ENCODE measurements at places on chromosomes 11 and 22.

DNA sequence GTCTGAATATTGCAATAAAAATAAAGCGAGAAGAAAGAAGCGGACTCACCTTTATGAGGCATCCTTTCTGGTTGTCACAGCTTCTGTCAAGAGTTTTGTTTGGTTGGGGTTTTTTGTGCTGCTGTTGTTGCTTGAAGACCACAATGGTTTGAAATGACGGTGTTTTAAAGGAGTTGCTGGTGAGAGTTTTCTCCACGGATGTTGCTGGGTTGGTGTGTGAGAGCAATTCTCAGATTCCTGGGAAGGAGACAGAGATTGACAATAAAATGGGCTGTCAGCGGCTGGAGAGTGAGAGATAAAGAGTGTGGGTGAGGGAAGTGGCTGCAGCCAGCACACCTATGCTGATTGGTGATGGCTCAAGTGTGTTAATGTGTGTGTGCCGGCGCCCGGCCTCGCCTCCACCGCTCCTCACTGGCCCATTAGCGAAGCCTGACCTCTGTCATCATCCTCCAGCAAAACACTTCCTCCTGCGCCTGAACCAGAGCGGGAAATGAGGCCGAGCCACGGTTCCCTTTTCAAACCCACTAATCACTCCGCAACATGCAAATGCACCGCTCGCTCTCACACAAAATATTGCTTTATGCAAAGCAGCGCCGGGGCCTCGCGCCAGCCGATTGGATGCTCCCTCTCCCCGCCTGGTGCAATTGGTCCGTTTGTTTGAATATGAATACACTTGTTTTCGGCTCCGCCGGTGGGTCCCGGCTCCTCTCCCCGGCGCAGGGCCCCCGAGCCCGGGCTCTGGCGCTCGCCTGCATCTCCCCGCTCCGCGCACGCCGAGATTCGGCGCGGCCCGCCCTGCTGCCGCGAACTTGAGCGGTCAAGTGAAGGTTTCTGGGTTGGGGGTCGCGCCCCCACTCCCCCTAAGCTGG, at the start of gene PAX6:
Gene PAX6, minus strand, starts transcription at position 544 of the 869 bp plus-strand sequence. CDS start 4,911 bp downstream, outside the sequence.
- no peak for DNase-seq

GRCh38 chr11:19597206-19597605, 115.4 kb upstream of the NAV2 start:
- no peak for DNase-seq

DNA sequence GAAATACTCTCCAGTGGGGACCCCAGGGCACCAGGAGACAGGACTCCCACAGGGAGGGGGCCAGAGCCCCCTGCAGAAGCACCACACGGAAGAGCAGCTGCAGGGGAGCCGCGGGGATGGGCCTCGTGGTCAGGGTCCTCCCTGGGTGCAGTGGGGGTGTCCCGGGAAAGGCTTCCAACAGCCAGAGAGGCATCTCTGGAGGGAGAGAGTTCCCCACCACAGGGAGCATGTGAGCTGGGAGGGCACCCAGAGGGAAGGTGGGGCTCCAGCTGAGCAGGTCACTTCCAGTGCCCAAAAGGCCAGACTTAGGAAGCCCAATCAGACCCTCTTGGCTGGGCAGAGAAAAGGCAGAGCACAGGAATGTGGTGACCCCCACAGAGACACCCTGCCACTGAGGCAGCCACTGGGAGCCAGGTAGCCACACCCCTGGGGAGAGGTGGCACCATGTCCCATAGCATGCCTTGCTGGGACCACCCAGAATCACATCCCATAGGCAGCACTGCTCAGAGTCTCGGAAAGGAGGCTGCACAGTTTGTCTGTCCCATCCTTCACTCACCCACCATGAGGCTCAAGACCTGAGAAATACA, 49.9 kb upstream of the LMO1 start:
- DNase-seq: no peak

DNA sequence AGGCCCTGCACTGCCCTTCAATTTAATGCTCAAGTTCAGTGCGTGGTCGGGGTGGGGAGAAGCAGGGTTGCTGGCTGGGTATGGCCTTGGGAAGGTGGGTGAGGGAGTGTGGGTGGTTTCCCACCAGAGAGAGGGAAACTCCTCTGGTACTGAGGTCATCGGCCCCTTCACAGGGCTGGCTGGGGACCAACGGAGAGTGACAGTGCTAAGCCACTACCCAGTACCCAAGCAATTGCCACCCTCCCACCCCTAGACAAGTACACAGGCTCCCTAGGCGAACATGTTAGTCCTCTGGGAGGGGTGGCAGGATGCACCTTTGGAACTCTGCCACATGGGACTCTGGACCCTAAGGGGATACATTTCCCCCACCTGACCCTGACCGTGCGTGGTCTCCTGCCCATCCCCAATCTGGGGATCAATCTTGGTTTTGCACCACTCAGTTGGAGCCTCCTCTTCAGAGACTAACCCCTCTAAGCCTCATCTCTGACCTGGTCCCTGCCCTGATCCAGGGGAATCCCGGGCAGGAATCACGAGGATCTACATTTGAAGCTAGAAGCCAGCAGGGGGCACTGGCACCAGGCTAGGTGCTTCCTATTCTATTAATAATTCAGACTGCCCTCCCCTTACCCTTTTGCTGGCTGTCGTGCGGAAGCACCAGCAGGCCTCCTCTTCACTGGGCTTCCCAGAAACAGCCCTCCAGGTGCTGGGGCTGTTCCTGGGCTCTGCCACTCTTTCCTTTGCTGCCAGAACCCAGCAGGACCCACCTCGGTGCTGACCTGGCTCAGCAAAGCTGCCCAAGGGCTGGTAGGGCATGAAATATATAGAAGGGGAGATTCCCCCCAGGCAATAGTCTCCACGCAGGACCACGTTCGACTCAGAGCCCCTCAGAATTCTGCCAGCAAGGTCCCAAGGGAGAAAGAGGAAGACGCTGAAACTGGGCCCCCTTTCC, 377.7 kb downstream of the TENM4 start:
- no peak for DNase-seq

DNA sequence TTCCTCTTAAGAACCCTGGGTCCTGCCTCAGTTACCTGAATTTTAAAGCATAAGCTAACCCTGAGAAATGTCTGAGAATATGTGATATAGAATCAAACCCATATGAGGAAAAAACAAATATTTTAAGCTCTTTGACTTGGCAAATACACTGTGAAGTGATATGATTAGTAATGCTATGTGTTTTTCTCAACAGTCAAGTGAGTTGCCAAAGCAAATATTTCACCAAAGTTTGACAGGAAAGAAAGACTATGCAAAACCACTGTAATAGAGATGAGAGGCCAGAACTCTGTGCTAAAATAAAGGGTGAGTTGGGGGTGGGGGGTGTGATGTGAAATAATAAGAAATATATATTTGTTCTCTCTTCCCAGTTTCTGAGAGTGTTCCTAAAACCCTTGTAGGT, 613.5 kb upstream of the CCDC179 start:
- no peak for DNase-seq

DNA sequence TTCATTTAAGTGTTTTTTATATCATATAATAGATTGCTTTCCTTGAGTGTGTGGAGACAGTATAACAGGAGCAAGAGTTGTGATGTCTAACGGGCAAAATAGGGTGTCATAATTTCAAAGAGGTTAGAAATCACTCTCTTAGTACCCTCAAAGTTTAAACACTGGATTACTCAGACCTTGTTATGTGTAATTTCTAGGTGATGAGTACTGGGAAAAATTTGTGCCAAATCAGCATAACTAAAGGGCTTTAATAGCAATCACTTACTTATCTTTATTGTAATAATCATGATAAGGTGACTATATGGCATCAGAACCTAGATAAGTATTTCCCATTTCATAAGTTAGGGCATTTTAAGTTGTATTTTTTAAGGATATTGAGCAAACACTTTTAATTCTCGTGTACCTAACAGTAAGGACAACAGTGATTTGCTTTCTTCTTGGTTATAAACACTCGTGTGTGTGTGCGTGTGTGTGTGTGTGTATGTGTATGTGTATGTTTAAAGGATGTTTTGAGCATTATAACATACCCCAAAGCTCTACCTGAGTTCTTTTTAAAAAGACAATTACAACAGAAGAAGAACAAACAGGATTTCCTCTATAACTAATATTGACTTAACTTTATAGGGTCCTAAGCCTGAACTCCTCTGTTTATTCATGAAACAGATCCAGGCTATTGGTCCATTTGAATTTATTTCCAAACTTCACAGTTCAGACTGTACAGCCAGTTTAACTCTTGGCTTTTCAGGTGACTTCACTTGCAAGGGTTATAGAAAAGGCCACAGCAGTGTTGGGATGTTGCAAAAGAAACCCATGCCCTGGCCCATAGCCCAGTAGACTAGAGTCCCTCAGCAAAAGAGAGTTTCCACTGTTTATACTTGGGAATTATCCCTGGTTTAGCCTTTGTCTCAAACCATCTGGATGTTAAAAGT, 23.7 kb upstream of the PDE3B start:
- DNase-seq: no peak

- DNase-seq: no peak
These were observed 40.0 kb upstream of the PTH start for GRCh38 chr11:13535819-13536218.

- no peak for DNase-seq
These were observed 20.7 kb downstream of the TNKS1BP1 start for GRCh38 chr11:57303990-57304579.

DNA sequence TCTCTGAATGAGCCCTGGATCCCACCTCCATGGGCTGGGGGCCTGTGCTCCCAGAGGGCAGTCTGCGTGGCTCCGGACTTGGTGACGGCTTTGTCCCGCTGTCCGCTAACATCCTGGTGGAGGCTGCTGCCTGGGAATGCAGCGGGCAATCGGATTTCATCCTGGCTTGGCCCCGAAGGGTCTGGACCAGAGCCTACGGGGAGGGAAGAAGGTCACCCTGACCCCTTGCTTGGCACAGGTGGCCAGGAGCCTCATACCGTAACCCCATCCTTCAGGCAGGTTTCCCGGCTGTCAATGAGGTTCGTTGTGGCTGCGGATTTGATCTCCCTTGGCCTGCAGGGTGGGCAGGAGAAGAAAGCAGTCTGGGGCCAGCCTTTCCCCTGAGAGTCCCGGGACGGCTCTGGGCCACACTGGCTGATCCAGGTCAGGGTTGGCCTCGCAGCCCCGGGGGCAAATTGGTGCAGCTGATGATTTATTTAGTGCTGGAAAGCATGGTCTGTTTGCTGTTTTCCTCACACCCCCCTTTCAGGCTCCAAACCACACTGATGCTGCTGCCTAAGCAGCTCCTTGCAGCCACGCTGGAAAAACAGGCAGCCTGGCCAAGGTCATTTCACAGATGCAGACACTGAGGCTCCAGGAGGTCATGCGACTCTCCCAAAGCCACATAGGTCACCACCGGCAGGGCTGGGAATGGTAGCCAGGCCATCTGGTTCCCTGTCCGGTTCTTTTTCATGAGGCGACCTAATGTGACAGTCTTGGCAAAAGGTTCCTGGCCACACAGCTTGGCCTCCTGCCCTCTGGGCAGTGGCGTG, 15.0 kb downstream of the PRDM11 start:
- no peak for DNase-seq

- DNase-seq: peak; percentile 10
These were observed 25.5 kb upstream of the CYP2D6 start for GRCh38 chr22:42156121-42156520.

GRCh38 chr22:49924113-49924833, 5.8 kb downstream of the CRELD2 start:
- DNase-seq: no peak

GRCh38 chr11:13927481-13927880, 35.0 kb upstream of the SPON1 start:
- DNase-seq: no peak

- DNase-seq: no peak
These were observed 66.2 kb upstream of the LMO1 start for GRCh38 chr11:8329847-8330361.

GRCh38 chr22:36068776-36069344, 40.2 kb upstream of the RBFOX2 start:
- no peak for DNase-seq

GRCh38 chr11:126165311-126165720, 46.1 kb downstream of the RPUSD4 start:
- no peak for DNase-seq

GRCh38 chr11:69010964-69011623, 2.0 kb downstream of the MRGPRF start:
- DNase-seq: peak; percentile 27

GRCh38 chr22:40463683-40464082, 93.3 kb downstream of the SGSM3 start:
- DNase-seq: no peak

Measured in LoVo (cell line).